Stimulated activated CD4-positive, alpha-beta T cell treated with anti-CD3 and anti-CD28 coated beads, Interleukin-15, amount 100 ng/mL, for 1 hour (primary cell): ENCODE measurements at places on chromosomes 7 and 10.

GRCh38 chr10:24519950-24520349, 203.7 kb downstream of the ARHGAP21 start:
- DNase-seq = peak; percentile 3

GRCh38 chr7:123846217-123846891, 1.4 kb downstream of the HYAL4 start:
- DNase-seq = no peak

- DNase-seq = no peak
Observed at GRCh38 chr7:91767820-91768219, 112.7 kb downstream of the MTERF1 start.

- DNase-seq = no peak
Observed at GRCh38 chr10:84563355-84563754, 235.0 kb downstream of the CCSER2 start.

- no peak for DNase-seq
Observed at GRCh38 chr10:110336111-110336721, 31.5 kb upstream of the SMNDC1 start.

- DNase-seq = no peak
Observed at GRCh38 chr10:11023009-11023953, 5.6 kb downstream of the CELF2 start.

DNA sequence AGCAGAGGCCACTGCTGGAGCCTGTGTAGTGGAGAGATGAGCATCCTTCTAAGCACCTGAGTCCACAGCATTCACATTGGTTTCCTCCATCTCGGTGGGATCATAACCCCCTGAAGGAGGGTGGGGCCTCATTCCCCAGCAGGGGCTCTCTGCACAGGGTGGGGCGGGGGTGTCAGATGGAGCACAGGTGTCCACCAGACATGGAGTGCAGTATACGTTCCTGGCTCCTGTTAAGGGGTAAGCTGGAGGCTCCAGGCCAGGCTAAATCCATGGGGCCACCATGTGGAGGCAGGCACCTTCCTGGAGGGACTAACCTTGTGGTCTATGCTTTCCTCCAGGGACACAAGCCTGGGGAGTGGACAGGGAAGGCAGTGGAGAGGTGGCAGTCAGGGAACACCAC, 252.6 kb downstream of the GRID1 start:
- no peak for DNase-seq

DNA sequence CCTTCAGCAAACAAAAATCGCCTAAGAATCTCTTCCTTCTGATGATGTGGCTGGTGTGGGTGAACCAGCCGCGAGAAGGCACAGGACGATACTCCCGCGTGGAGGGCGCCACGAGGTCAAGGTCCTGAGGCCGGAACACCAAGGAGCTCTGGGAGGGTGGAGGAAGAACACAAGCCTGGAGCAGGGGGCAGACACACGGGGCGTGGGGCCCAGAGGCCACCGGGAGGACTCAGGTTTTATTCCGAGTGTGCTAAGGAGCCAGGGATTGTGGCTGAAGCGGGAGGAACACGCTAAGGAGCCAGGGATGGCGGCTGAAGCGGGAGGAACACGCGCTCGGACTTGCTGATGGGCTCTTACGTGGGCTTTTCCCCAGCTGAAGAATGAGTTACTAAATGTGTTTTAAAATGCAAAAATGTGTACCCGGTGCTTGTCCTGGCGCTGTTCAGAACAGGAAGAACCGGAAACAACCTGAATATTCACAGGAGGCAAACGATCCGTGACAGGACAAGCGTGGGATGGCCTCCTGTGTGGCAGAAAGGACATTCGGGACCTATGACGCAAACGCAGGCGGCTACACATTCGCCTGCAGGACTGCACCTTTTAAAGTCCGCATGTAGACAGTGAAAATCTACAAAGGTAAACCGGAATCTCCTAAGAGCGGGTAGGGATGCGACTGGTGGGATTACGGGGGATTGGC, 64.0 kb downstream of the MAD1L1 start:
- DNase-seq = no peak

DNA sequence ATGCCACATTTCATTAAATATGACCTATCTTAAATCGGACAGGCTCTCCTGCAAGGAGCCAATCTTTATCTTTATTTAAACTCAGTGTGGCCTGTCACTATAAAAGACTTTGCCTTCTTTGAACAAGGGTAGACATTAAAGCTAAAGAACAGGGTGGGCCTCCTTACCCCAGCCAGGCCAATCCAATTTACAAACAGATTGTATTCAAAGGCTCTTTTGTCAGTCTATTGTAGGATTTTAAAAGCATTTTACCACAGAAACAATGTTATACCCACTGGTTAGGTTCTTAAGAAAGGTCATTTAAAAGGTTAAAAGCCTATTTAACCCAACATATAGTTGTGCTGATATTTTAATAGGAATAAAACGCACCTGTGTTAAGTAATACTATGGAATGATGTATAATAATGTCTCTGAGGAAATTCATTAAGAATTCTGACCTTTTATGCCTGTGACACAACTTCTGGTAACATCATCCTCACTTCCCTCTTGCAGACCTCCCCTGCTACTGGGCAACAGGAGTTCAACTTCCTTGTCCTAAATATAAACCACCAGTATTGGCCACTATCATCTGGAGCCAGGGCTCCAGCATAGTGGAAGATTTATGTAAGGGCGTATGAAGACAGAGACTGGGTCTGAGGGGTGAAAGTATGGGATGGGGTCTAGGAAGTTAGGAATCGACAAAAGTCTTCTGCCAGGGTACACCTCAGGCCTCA, 32.5 kb downstream of the MTERF1 start:
- no peak for DNase-seq
